ENCODE measurements at places on chromosomes 6 and 20. TPM values are rescaled to one million over a fixed set of nuclear protein-coding genes. Genes with fewer than 3 reads are reported as not detected.

DNA sequence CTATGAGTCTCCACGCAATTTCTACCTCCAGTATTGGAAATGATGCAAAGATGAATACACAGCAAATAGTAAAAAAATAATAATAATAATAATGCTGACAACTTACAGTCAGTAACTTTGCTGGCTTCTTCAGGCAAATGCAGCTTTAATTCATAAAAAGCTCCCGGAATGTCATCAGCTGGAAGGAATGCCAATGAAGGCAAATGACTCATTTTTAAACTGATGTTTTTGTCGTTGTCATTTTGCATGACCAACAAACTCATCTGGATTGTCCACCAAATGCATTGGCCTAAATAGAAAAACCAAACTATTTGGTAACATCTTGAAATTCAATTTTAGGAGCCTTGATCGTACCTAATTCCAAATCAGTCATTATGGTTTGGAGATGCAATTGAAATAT lies 217.1 kb downstream of the ALDH8A1 start:
- no peak for DNase-seq

- DNase-seq = no peak
Measured at GRCh38 chr6:115882771-115883170, 177.9 kb downstream of the FRK start.

THBS2 gene
- total RNA-seq = 2.5 TPM

GRCh38 chr6:150672800-150673199 lies 73.1 kb downstream of the PLEKHG1 start:
- DNase-seq = no peak

DNA sequence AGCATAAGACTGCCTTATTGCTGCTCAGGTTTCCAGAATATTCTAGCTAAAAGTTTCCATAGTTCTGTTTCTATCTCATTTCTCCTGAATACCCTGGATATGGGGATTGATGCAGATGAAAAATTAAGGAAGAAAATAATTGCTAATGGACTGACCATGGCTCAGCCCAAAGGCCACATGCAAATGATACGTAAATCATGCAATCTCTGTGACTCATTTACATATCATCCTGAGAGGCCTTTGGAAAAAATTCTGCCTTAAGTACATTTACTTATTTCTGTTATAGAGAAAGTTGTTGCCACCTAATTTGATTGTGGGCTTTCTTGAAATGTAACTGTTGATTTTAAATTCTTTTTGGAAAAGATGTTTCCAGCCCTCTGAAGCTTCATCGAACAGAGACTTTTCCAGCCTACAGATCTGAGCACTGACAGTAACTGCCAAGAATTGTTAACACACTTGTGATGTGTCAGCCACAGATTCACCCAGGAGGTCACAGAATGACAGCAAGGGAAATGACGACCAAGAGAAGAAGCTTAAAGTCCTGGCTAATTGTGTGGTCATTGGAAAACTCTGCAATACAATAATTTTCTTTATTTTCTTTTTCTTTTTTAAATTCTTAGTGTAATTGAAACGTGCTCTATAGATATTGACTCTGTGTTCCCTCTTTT lies 174.8 kb downstream of the DOK5 start:
- DNase-seq = no peak

RPP21 gene
- total RNA-seq = 85.1 TPM

ZNF292 gene
- total RNA-seq = 6.4 TPM

- DNase-seq = no peak
Measured at GRCh38 chr20:34585019-34585418, 26.5 kb downstream of the MAP1LC3A start.

- no peak for DNase-seq
Measured at GRCh38 chr6:167644412-167645132, 182.1 kb upstream of the AFDN start.

- no peak for DNase-seq
Measured at GRCh38 chr20:34951252-34951651, 4.4 kb downstream of the GSS start.

DNA sequence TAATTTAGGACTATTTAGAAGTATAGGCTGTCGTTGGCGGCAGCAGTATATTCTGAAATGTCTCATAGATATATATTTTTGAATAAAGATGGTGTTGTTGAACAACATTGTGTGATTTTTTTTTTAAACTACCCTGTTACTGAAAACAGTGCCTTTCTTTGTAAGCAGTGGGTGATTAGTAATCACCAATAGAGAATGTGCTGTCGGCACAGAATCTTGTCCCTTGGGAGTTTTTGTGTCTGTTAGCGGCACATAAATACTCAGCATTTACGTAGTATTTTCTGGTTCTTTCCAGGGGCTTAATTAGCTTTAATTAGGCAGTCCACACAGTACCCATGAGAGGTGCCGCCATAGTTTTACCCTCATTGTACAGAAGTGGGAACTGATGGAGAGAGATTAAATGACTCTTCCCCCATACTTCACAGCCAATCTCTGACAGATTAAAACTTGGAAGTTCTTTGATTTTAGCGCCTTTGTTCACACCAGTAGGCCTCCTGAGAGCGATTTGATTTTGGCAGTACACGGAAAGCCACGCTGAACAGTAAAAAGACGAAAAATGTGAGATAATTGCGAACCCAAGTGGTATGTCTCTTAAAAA lies 58.8 kb downstream of the RPRD1B start:
- no peak for DNase-seq

GRCh38 chr20:38441916-38442315 lies 6.8 kb upstream of the SNHG17 start:
- DNase-seq = no peak

RPS10 gene
- total RNA-seq = 4,229 TPM

RSPO3 gene
- 0.35 TPM for total RNA-seq

ACSS2 gene
- total RNA-seq = 28.1 TPM

DNA sequence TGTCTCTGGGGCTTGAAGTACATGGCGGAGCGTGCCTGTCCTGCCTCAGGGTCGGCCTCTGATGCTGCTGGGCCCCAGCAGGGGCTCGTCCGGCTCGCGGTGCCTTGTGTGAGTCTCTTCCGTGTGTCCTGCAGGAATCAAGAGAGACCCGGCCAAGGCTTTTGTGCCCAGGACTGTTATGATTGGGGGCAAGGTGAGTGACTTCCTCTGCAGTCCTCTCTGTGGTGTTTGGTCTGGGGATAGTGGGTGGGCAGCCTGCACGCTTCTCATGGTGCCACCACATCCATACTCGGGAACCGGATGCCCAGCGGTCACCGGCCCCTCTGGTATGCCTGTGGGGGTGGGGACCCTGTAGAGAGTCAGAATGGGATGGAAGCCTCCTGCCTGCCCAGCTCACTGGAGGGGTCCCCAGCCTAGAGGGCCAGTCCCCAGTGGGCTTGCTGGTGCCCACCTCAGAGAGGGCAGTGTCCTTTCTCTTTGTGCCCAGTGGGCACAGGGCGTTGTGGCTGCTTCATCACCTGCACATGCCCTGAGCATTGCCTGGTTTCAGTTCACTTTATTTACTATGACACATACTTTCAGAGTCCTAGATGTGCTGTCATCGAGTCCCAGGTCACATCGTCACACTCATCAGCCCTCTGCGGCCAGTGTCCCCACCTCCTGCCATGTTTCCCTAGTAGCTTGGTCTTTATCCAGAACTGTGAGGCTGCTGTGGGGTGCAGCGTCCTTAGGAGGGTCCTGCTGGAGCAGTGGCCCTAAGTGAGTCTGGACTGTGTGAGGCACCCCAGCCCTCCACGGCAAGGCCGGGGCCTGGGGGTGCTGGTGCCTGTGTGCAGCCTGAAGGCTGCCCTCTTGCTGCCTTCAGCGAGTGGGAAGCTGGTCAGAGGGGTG lies 40.7 kb downstream of the PYGB start:
- no peak for DNase-seq

SPTLC3 gene
- 2.6 TPM for total RNA-seq

GRCh38 chr6:170106906-170107525 lies 183.9 kb downstream of the DLL1 start:
- no peak for DNase-seq

- DNase-seq = no peak
Measured at GRCh38 chr6:154520280-154520679, 9.8 kb upstream of the CNKSR3 start.

KHDC1L gene
- total RNA-seq = not detected

C6orf52 gene
- not detected for total RNA-seq

- no peak for DNase-seq
Measured at GRCh38 chr6:169247991-169248390, 5.7 kb downstream of the THBS2 start.

DNA sequence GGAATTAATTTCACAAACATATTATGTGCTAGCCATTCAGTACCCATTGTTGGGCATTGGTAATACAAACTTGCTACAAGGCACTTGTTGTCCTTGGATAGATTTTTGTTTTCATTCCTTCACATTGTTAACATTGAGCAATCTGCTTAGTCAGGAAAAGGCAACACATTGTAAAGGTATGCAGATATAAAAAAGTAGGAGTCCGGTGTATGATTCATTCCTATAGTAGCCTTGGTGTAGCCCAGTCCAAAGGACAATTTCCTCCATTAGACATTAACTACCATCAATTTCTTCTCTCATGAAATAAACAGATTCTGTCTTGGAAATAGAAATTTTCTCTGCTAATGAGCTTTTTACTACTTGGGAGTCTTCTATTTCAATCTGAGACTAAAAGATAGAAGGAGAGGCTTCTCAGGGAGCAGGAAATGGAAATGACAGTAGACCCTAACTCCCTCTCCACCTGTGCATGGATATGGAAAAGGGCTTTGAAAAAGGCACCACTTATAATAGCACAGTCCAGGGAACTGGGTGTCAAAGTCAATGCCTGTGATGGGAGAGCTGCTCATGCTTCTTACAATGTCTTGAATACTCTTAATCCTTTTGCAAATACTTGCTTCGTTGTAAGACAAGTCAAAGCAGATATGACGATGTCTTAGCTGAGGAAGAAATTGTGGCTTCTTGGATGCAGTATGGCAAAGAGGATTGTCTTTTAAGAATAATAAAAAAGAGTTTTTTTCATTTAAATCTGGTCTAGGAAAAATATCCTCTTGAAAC lies 369.4 kb upstream of the CITED2 start:
- peak; percentile 98 for DNase-seq

- no peak for DNase-seq
Measured at GRCh38 chr6:52340603-52340880, 21.4 kb upstream of the PAQR8 start.

All from epithelial cell of proximal tubule (primary cell).